ENCODE measurements at places on chromosomes 4 and X.

DNA sequence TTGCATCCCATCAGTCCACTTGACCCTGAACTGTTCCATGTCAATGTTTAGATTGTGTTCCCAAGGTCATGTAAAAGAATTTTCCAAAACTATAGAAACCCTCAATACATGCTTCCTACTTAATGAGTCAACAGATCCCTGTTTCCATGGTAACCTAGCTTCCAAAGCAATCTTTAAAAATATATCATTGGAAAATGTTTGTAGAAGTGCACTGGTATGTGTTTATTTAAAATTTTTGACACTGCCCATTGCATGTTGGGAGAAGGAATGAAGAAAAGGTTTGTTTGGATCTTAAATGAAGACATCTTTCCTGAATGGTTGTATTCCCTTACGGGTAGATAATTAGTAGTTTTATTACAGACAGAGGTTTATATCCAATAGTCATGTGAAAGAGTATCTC is 345.3 kb downstream of the GABRG1 start:
- DNase-seq: no peak

- no peak for DNase-seq
Measured at GRCh38 chr4:1235381-1236102, 13.4 kb downstream of the CTBP1 start.

DNA sequence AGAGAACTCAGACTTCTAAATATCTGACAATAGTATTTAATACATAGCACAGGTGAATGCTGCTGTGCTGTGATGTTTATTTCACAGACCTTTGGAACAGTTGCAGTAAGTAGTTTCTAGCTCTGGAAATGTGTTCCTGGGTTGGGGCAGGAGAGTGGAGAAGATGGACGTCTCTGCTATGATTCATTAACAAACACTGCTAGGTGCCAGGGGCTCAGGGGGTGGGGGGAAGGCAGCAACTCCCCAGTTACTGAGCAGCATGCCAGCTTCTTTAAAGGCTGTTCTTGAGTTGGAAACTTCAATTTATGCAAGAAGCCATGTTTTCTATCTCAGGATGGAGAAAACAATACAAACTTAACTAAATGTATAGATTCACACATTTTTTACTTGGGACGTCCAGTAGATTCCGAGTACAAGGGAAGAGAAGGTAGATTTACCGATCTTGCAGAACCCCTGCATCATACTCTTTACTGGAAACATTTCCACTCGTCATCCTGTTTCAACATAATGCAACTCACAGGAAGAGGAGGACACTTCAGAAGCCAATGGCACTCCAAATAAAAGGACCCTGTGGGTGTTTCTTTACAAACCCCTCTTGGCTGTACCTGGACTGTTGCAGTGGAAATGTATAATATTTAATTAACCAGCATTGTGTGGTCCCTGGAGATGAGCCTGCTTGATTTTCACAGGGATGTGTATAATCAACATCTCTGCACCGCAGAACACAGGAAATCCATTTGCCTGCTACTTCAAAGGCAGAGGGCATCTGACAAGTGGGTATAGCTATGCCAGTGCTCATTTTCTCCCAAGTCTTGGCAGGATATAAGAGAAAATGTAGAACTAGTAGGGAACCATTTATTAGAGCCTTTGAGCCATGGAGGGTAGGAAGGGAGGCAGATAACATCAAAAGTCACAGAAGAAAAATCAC is 171.4 kb downstream of the SH3KBP1 start:
- DNase-seq: no peak

DNA sequence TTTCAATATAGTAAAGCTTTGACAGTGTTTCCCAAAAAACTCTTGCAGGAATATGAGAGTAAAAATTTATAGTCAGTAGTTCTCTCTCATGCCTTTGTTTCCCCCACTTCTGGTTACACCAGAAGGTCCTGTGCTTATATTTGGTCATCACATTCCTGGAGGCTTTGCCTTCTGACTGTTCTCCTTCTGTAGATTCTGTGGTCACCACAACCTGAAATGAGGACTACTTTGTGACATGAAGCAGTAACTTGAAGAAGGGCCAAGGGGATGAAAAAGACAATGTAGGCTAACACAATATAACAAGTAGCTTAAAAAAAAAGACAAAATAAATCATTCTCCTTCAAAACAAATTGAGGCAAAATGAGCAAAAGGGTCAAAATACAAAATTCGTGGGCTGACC is 366.2 kb upstream of the NR3C2 start:
- DNase-seq: no peak

DNA sequence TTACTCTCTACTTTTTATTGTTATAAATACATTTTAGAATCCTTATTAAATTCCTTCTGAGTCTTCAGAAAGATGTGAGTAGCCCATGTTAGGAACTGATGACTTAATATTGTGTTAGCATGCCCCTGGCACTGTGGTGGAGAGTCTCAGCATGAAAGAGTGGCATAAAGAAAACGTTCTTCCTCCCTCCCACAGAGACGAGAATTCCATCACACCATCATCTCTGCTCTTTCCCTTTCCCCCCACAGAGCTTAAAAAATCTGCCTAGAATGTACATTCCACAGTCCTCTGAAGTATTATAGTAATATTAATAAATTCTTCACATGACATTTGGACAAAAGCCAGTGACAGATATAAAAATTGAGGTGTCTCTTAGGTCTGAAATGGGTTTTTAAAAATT is 117.8 kb upstream of the DKK2 start:
- DNase-seq: no peak

GRCh38 chr4:24337451-24338190 is 246.7 kb downstream of the DHX15 start:
- no peak for DNase-seq

DNA sequence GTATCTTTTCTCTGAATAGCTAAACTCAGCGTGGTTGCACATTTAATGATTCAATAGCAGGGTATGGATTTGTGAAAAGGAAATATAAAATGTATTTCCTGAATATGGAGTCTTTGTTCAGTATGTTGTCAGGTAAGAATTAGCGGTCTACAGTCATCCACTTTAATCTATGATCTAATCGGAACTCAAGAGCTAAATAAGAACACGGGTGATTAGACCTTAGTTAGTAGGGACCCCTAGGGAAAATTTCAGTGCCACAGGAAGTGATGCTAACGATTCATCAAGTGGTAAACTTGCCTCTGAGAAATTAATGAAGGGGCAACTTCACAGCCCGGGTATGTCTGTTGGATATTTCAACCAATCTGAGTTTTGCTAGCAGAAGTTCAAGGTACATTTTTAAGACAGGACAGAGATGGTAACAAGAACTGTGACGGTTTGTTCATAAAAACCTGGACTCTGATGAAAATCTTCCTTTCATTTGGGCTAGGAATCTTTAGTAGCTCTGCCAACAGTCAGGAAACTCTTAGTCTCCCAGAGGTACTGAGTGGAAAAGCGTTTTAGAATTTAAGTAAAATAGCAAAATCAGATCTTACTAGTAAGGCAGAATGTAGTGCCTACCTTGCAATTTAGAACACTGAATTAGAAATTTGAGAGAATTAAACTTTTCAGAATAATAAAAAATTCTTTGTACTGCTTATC is 47.1 kb downstream of the PCDH7 start:
- no peak for DNase-seq

- no peak for DNase-seq
Measured at GRCh38 chrX:15678339-15678738, 13.7 kb upstream of the CLTRN start.

DNA sequence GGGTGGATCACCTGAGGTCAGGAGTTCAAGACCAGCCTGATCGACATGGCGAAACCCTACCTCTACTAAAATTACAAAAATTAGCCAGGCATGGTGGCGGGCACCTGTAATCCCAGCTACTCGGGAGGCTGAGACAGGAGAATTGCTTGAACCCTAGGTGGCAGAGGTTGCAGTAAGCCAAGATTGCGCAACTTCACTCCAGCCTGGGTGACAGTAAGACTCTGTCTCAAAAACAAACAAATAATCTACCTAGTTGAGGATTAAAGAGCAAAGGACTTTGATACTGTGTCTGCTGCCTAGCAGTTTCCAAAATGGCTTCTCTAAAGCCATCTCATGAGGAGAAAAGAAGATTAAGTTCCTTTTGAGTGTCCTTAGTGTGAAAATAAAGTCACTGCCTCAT is 37.8 kb downstream of the SMS start:
- no peak for DNase-seq

GRCh38 chr4:185183622-185184281 is 20.0 kb downstream of the CFAP97 start:
- peak; percentile 68 for DNase-seq

- DNase-seq: no peak
Measured at GRCh38 chr4:184450045-184450444, 24.3 kb downstream of the IRF2 start.

DNA sequence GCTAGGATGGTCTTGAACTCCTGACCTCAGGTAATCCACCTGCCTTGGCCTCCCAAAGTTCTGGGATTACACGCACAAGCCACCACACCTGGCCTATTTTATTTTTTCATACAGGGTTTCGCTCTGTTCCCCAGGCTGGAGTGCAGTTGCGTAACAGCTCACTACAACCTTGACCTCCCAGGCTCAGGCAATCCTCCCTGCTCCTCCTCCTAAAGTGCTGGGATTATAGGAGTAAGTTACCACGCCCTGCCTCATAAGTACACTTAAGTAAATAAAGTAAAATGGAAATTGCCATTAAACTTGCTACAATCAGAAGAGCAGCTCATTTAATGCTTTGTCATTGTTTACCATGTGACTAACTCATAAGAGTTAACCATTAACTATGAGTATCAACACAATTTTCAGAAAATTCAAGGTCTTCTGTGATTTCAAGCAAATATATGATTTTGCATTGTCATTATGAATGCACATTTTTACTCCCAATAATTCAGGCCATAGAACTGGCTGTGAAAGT is 12.3 kb downstream of the UGDH start:
- no peak for DNase-seq

DNA sequence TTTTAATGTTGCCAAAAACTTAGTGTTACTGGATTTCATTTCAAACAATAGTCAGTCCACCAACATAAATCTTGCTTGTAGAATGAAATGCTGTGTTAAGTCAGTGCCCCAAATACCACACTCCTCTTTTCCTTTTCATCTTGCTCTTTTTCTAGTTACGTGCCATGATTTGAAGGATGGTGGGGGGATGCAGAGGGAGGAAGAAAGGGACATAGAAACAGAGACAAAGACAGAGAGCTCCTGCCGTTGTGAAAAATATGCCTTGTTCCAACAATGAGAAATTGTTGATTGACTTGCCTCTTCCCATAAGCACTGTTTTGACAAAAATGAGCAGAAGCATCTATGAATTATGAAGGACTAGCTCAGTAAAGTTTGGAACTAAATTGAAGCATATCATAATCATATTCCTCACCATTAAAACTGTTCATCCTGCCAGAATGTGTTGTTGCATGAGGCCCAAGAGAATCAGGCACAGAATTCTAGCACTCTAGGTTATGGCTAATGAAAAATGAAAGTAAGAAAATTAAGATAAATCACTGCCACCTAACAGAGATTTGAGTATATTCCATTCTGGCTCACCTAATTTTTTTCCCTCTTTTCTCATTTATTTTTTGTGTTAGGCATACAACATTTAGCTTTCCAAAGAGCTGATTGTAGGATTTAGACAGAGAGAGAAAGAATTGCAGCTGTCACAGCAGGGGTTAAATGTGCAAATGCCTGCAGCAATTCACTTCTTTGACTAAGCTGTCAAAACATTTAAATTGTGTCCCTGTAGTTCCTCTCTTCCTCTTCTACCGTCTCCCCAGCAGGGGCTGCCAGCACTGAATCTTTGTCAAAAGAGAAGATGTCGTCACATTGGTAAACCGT is 111.6 kb upstream of the PTPN13 start:
- no peak for DNase-seq

DNA sequence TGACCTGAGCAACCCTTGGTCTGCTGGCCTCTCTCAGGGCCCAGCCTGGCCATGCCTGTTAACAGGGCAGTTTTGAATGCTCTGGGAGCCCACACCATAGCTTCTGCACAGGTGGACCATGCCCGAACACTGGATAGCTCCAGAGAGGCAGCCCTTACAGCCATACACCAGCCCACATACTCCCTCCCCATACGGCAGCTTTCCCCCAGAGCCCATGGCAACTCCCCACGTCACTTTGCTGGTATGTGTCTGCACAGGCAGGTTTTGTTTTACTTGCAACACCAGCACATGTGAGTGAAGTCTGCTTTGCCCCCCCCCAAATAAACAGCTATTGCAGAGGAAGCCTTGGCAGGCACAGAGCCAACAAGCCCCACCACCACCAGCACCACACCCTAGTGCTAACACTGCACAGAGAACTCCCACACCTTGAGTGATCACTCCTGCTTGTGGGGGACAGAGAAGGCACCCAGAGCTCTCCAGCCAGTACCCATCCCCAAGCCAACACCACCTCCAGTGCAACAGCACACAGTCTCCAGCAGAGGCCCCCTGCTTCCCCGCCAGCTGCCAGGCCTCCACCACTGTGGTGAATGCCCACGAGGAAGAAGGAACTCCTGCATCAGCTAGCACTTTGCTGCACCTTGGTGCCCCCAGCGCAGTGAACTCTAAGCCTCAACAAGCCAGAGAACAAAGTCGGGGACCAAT is 87.3 kb downstream of the STPG2 start:
- DNase-seq: no peak

GRCh38 chrX:34072906-34073305 is 59.2 kb downstream of the FAM47A start:
- DNase-seq: no peak

DNA sequence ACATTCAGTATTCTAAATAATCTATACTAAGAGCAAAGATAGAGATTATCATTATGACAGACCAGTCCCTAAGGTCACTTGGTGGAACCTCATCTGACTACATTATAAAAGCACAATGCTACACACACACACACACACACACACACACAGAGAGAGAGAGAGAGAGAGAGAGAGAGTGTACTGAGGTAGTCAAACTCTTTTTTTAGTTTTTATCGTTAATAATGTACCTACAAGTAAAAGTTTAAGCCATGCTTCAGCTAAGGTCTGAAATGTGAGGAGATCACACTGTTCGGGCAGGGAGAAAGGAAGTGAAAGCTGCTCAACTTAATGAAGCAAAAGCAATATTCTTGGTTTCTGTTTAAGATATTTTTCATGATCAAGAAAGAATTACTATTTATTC is 75.8 kb upstream of the CCDC160 start:
- DNase-seq: no peak

GRCh38 chr4:153728660-153729059 is 31.2 kb downstream of the RNF175 start:
- no peak for DNase-seq
